ENCODE measurements at places on chromosomes 2 and 18. TPM values are rescaled to one million over a fixed set of nuclear protein-coding genes. Genes with fewer than 3 reads are reported as not detected.

Gene ASXL3
- total RNA-seq, result not detected

Gene DOK1
- 30.3 TPM for total RNA-seq

Gene LONRF2
- total RNA-seq, result 0.53 TPM

Gene FAM98A
- total RNA-seq, result 55.5 TPM

Gene EGR4
- total RNA-seq, result not detected

Gene SIX3
- total RNA-seq, result not detected

Gene SERPINB10
- 0.35 TPM for total RNA-seq

Gene NAT8
- not detected for total RNA-seq

Gene TNFRSF11A
- not detected for total RNA-seq

All from myometrial cell (primary cell).